ENCODE measurements at places on chromosomes 7 and 10. TPM values are rescaled to one million over a fixed set of nuclear protein-coding genes. Genes with fewer than 3 reads are reported as not detected.

GRCh38 chr10:132687893-132688579, 97.9 kb downstream of the NKX6-2 start:
- peak; percentile 11 for DNase-seq
- no peaks in the 10 kb centered on the region for H3K27me3 ChIP-seq
- H3K27ac ChIP-seq = peak overlapping the region; percentile 12
- no peaks in the 10 kb centered on the region for H3K36me3 ChIP-seq

DNA sequence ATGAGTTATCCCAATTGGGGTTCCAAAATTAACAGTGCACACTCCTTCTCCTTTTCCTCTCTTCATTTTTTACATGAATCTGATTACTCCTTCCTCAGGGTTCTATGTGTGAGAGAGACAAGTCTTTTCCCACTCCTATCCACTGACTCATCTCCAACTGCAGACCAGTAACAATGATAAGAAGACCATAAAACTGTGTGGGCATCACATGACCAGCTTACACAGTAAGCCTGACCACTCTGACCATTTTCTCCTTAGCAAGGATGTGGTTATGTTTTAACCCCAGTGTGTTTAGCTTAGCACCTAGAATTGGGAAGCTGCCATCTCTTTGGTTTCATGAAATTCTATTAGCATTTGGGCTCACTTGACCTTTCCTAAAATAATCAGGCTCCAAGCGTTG, 145.0 kb upstream of the CALCR start:
- no peak overlapping the region for H3K27ac ChIP-seq
- no peaks in the 10 kb centered on the region for H3K36me3 ChIP-seq
- DNase-seq = no peak
- no peaks in the 10 kb centered on the region for H3K27me3 ChIP-seq
- H3K4me3 ChIP-seq = no peak overlapping the region

GRCh38 chr10:117221156-117221711, 19.7 kb upstream of the SLC18A2 start:
- peak; percentile 24 for DNase-seq
- H3K4me3 ChIP-seq = no peak overlapping the region
- H3K27me3 ChIP-seq = peaks cover 32% of the 10 kb centered on the region
- H3K27ac ChIP-seq = no peak overlapping the region
- no peaks in the 10 kb centered on the region for H3K36me3 ChIP-seq
- peaks cover 23% of the 10 kb centered on the region for H3K4me1 ChIP-seq

- no peak for DNase-seq
- H3K27ac ChIP-seq = no peak overlapping the region
- H3K36me3 ChIP-seq = no peaks in the 10 kb centered on the region
- no peak overlapping the region for H3K4me3 ChIP-seq
- H3K4me1 ChIP-seq = peaks cover 9% of the 10 kb centered on the region
Observed at GRCh38 chr10:48626986-48627731, 22.3 kb upstream of the ARHGAP22 start.

DNA sequence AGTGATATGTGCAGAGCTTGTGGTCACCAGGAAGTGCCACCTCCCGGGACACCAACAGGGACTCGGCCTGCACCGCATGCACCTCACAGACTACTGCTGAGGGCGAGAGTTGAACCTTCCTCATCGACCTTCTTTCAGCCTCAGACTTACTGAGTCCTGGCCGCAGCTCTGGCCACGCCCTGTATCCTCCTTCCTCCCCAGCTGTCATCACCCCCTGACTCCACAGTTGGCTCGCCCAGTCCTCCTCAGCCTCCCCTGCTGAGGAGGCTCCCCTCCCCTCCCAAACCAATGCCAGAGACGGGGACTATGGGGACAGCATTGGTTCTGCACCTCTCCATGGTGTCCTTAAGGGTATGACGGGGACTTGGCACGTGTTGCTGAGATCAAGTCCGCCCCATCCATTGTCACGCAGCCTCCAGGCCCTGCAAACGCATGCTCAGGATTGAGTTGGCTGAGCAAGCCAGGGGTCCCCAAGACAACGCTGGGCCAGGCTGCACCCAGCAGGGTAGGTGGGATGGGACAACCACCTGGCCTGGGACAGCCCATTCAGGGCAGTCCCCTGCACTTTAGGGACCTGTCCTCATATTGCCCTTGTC, 49.0 kb downstream of the YKT6 start:
- H3K27ac ChIP-seq = no peak overlapping the region
- DNase-seq = no peak
- no peaks in the 10 kb centered on the region for H3K27me3 ChIP-seq
- H3K4me1 ChIP-seq = no peaks in the 10 kb centered on the region
- no peak overlapping the region for H3K4me3 ChIP-seq

- no peak overlapping the region for H3K4me3 ChIP-seq
- no peak overlapping the region for H3K27ac ChIP-seq
- H3K4me1 ChIP-seq = no peaks in the 10 kb centered on the region
- peaks cover 12% of the 10 kb centered on the region for H3K36me3 ChIP-seq
Observed at GRCh38 chr7:653829-654764, 72.4 kb upstream of the DNAAF5 start.

DNA sequence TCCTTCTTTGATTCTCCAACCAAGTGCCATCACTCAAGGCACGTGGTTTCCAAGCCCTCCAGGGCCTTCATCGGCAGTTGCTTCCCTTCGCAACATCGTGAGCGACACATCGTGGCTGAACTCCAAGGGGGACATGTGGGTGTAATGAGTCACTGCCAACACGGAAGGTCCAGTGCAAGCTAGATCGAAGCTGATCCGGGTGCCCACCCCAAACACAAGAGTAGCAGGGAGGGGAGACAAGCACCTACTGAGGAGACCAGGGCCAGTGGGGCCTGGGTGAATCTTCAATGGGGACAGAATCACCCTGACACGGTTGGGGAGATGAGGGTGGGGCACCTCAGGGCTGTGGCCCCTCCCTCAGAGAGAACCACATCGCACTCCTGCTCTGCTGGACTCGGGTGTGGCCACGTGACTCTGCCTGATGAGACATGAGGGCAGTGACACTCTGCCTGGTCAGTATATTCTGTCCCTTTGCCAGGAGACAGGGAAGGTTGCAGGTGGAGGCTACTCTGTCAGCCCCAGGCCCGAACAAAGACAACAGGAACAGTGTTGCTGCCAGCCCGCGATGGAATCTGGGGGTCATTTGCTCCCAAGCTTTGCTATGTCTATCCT, 36.8 kb upstream of the HSPA12A start:
- H3K36me3 ChIP-seq = no peaks in the 10 kb centered on the region
- H3K27me3 ChIP-seq = 0 out of 2 replicates have a peak, but pooled peaks cover 3% of the 10 kb centered on the region
- no peak overlapping the region for H3K4me3 ChIP-seq
- DNase-seq = no peak
- no peaks in the 10 kb centered on the region for H3K4me1 ChIP-seq

- DNase-seq = no peak
- no peak overlapping the region for H3K27ac ChIP-seq
- 0 out of 2 replicates have a peak, but pooled peaks cover 2% of the 10 kb centered on the region for H3K4me1 ChIP-seq
- no peak overlapping the region for H3K4me3 ChIP-seq
- no peaks in the 10 kb centered on the region for H3K27me3 ChIP-seq
Observed at GRCh38 chr10:73339436-73339835, 19.2 kb downstream of the CFAP70 start.

- H3K27me3 ChIP-seq = no peaks in the 10 kb centered on the region
- no peak for DNase-seq
- no peak overlapping the region for H3K4me3 ChIP-seq
- H3K4me1 ChIP-seq = no peaks in the 10 kb centered on the region
- H3K27ac ChIP-seq = no peak overlapping the region
Observed at GRCh38 chr7:79880312-79880711, 254.3 kb upstream of the GNAI1 start.

- no peak for DNase-seq
- no peak overlapping the region for H3K4me3 ChIP-seq
- peaks cover 3% of the 10 kb centered on the region for H3K27me3 ChIP-seq
- H3K27ac ChIP-seq = no peak overlapping the region
- peaks cover 10% of the 10 kb centered on the region for H3K4me1 ChIP-seq
Observed at GRCh38 chr7:24709585-24710360, 47.5 kb downstream of the GSDME start.

GRCh38 chr10:12807096-12807755, 194.3 kb downstream of the CCDC3 start:
- H3K4me1 ChIP-seq = peaks cover 3% of the 10 kb centered on the region
- DNase-seq = no peak
- H3K36me3 ChIP-seq = no peaks in the 10 kb centered on the region
- no peaks in the 10 kb centered on the region for H3K27me3 ChIP-seq

DNA sequence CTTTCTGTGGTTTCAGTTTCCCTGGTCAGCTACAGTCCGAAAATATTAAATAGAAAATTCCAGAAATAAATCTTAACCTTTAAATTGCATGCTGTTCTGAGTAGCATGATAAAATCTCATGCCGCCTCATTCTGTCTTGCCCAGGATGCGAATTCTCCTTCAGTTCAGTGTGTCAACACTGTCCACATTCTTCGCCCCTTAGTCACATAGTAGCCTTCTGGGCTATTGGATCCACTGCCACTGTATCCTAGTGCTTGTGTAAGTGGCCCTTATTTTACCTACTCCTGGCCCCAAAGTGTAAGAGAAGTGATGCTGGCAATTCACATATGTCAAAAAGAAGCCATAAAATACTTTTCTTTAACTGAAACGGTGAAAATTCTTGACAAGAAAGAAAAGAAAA, 129.6 kb downstream of the ZWINT start:
- H3K27ac ChIP-seq = no peak overlapping the region
- H3K36me3 ChIP-seq = no peaks in the 10 kb centered on the region
- no peak for DNase-seq

DNA sequence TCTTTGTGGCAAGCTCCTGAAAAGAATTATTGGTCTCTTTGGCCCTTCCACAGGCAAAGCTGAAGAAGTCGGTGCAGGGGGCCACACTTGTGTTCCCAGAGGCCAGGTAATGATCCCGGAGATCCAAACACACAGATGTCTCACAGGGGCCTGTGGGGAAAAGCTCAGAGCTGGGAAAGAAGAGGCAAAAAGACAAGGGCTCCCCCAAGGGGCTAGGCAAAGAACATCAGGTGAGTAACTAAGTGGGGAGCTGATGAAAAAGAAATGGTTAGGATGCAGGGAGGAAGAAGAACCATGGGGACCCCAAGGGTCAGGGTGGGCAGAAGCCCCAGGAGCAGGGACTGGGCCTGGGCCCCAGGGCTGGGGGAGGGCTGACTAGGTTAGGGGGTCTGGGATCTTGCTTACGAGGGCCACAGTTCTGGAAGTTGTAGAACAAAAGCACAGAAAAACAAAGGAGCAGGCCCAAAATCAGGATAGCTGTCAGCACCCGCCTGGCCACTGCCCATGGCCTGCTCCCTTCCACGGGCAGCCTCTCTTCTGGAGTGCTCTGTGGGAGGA, 1.1 kb downstream of the KEL start:
- H3K4me3 ChIP-seq = no peak overlapping the region
- peaks cover 52% of the 10 kb centered on the region for H3K4me1 ChIP-seq
- peaks cover 7% of the 10 kb centered on the region for H3K36me3 ChIP-seq
- H3K27ac ChIP-seq = no peak overlapping the region
- H3K27me3 ChIP-seq = peaks cover 3% of the 10 kb centered on the region

DNA sequence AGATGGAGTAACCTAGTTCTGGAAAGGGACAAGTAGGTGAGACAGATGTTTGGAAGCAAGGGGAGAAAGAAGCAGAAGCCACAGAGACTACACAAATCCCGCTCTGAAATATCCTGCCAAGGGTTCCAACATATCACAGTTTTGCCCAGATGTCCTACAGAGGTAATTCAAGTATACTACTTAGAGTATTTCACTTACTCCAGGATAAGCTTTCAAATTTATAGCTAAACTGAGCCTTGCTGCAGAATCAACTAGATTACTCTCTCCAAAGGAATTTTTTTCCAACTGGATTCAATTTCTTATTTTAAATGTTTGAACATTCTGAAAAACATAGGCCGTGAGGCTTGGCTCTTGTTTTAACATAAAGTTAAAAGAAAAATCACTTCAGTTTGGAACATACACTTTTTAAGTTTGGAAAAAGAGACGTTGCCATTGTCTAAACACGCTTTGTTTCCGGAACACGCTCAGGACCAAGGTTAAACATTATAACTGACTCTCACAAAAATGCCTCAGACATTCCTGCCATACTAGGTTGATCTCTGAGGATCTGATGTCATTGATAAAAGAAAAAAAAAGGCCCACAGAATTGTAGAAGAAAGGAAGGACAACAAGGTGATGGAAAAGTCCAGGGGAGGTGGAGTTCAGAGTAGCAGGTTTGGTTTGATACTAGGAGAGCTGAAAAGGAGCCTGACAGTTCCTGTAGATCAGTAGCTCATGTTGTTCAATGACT, 74.8 kb downstream of the FAM185A start:
- no peak overlapping the region for H3K4me3 ChIP-seq
- H3K27ac ChIP-seq = no peak overlapping the region
- peaks cover 6% of the 10 kb centered on the region for H3K36me3 ChIP-seq
- H3K4me1 ChIP-seq = no peaks in the 10 kb centered on the region
- no peak for DNase-seq

Gene CACUL1
- 38.4 TPM for total RNA-seq

Gene DNAH11
- total RNA-seq = 4.2 TPM

Gene PNLIP
- total RNA-seq = 1.9 TPM

Gene MYO3A
- total RNA-seq = 3.7 TPM

Gene ACBD7
- total RNA-seq = 12.5 TPM

All from WTC11 (cell line).